ENCODE measurements at places on chromosomes 5 and 9.

GRCh38 chr5:17249029-17249634, 31.7 kb downstream of the BASP1 start:
- no peak for DNase-seq

- no peak for DNase-seq
Observed at GRCh38 chr9:17653947-17654465, 75.1 kb downstream of the SH3GL2 start.

GRCh38 chr9:133165452-133165730, 1.7 kb upstream of the GBGT1 start:
- no peak for DNase-seq

DNA sequence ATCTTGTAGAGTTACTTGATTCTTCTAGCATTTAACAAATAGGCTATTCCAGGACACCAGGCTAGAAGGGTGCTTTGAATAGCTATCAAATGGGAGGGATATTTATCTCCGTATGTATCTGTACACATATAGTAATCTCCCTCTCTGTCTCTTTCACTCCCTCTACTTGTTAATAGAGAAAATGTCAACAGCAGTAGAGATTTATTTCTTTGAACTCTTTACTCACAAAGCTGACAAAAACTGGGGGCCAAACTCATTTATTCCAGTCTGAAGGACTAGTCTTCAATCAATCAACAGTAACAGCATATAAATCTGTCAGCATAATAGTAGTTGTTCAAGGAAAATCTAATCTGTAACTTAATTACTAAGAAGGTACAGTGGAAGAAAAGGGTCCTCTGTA, 78.2 kb upstream of the FER start:
- no peak for DNase-seq

DNA sequence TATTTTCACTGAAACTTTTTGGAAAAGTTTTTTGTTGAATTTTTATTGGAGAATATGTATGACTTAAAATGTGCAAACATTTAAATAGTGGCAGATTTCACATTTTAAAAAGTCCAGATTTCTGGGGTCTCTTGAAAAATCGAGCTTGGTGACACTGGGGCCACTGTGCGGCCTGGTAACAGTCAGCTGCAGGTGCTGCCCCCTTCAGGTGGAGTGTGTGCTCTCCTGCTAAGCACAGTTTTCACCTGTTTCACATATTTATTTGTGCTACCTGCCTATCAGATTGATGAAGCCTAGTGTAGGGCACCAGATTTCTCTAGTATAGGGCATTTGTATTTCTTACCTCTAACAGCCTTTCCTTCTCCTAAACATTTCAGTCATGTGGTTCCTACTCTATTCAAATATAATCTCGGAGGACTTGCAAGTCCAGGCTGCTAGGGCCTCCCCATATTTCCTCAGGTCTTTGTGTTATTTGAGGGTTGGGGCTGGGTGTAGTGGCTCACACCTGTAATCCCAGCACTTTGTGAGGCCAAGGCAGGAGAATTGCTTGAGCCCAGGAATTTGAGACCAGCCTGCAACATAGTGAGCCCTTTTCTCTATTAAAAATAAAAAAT, 95.8 kb upstream of the KLF9 start:
- DNase-seq, result peak; percentile 30

DNA sequence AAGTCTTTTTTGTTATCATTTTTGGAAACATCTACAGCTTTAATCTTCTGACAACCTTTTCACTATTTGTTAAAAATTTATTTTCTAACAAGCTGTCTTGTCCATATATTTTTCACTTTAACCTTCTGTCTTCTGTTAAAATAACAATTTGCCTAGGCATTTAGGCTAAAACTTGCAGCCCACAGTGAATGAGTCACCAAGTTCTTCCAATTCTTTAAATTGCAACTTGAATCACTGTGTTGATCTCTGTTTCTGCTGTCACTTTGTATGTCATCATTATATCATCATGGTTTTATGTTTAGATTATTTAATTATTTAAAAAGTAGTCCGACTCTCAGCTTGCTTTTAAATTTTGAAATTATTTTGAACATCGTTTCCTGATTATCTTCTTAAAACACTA, 473.8 kb upstream of the PTPRD start:
- DNase-seq, result no peak

GRCh38 chr5:65191554-65192135, 290.1 kb downstream of the ADAMTS6 start:
- DNase-seq, result no peak

DNA sequence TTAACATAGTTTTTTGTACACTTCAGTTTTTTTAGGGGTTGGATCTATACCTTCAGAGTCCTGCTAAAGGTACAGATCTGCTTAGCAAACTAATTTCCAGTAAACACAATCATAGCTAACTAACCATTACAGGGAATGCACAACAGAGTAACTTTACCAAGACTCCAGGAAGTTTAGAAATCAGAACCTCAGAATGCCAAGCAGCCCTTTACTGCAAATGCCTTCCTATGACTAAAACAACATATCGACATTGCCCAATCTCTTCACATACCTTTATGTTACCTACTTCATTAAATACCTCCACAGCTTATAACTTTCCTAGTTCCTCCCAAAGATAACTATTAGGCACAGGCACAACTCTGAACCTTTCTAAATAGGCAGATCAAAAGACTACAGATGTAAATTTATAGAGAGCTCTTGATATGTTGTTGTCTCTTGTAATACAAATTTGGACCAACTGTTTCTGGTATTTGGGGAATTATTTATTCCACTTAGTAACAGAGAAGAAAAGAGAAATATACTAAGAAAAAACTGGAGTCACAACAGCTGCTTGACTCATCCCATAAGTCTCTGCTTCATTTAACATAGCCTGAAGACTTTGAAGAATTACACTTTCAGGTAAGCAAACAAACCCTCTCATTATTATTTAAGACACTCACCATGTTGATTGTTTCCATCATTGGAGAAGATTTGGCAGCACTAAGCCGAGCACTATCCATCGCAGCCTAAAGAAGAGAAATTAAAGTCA, 46.0 kb upstream of the OR2K2 start:
- DNase-seq, result no peak

- peak; percentile 26 for DNase-seq
Observed at GRCh38 chr5:219460-219863, 1.3 kb downstream of the SDHA start.

DNA sequence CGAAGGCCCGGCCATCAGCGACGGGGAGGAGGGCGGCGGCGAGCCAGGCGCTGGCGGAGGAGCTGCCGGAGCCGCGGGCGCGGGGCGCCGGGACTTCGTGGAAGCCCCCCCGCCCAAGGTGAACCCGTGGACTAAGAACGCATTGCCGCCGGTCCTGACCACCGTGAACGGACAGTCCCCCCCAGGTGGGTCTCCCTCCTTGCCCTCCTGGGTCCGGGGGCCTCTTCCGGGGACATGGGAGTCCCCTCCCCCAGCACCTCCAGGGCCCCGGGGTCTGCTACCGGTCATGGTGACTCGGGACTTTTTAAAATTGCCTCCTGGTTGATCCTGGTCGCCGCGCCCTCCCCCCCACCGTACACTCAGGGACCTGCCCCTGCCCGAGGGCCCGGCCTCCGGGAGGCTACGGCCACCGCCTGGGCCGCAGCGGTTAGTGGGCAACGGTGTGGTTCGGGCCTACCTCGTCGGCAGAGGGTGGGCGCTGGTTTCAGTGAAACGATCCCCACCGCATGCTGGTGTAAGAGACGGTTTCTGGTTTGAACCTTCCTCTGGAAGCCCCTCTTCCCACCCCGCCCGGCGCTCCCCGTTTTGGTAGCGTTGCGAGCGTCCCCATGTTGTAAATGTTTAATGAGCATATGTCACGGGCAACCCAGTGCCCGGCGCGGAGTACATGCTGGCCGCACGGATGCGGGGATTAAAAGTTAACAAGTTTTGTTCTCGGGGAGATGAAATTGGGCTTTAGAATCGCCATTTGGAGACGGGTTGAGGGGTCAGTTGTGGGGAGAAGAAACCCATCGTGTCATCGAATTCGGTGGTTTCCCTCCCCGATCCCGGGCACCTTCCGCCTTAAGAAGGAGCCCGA, 1.1 kb downstream of the LARP1 start:
- peak; percentile 42 for DNase-seq

DNA sequence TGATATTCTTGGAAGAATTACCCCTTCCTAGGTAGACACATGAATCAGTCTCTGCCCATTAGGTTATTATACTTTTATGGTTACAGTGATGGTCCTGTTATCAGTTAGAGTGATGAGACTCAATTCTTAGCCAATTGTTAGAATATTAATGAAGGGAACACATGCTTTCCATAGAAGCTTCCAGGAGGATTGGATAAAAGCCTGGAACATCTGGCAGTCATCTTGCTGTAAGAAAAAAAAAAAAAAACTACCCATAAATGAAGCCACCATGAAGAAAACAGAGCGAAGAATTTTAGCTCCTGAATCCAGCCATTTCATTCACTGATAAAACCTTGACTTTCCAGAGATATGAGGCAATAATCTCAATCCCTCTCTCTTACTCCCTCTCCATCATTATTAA, 262.5 kb upstream of the GRIN3A start:
- DNase-seq, result no peak

DNA sequence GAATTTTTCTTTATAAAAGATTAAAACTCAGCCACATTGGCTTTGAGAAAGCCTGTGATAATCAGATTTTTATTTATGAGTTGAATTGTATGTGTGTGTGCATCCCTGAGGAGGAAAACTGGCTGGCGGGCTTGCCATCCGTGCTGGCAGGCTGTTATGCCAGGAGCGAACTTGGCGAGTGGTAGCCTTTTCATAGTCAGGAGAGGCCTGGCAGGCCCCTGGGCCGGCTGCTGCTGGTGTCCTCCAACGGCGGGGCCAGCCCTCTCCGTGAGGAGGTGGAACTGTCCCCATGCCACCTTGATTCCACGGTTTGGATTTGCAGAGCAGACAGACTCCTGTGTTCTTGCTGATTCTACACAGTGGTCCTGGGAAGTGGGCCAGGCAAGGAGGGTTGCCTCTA, 43.3 kb downstream of the ZNF618 start:
- no peak for DNase-seq

- no peak for DNase-seq
Observed at GRCh38 chr5:12413075-12413474, 508.8 kb upstream of the CTNND2 start.

DNA sequence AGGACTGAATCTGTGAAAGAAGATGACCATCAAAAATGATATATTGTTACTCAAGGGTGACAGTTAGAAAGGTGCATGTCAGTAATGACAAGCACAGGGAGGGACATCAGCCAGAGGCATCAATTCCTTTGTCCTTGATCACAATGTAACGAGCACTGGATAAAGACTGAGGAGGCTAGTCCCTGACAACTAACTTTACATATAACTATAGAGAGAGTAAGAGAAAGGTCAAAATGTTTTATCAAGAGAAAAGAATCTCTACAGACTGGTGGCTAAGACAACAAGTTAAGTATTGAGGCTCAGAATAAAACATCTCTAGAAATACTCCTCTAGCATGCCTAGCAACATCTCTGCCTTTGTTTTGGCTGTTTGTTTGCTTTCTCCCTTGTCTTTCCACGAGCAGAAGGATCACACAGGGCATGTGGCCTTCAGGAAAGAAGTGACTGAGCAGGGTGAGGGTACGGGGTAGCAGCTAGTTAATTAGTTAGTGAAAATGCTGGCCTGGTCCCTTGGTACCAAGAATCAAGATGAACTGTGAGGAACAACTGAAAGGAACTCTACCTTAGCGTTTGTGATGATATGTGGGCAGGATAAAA, 724.1 kb upstream of the MEF2C start:
- DNase-seq, result no peak

DNA sequence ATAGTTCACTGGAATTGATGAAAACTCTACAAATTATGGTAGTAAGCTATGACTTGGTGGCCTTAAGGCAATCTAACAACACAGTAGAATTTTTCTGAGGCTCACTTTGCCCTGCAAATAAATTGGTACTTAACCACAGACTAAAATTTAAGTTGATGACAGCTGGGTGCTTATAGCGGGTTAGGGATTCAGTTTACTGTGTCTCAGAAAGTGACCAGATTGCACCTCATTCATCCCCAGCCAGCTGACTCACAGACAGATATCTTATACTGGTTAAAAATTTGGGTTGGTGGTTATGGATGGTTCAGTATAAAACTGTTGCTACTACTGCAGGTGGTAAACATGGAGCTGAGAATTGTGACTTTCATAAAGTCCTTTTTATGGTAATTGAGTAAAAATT, 2.8 kb downstream of the CKS2 start:
- no peak for DNase-seq

DNA sequence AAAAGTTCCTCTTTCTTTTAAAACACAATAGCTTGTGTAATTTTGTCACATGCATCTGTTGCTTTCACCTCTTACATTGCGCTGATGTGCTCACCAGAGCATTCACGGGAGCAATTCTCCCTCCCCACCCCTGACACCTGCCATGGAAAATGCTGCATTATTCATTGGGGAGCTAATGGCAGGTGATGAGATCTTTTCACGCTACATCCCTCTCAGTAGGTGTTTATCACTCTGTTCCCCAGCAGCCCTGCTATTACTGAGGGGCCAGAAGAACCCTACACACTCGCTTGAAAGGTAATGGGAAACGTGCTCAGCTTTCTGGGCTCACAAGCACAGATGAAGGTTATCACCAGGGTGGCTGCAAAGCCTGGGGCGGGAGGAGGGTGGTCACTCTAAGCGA, 398.0 kb downstream of the PSAT1 start:
- DNase-seq, result no peak

DNA sequence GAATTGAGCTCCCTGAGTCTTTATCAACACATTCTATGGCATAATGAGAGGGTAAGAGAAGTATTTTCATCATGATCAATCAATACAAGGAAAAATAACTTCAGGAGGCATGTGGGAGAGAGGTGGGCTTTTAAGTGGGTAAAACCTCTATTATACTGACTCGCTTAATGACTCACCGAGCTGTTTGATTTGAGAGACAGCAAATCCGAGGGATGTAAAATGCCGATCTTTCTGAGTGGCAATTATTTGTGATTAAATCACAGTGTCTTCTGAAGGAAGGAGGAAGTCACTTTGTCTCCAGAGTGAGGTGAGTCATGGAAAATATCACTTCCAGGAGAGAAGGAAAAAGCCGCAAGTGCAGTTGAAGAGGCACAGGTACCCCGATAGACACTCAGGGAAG, 320.4 kb downstream of the DRD1 start:
- no peak for DNase-seq

DNA sequence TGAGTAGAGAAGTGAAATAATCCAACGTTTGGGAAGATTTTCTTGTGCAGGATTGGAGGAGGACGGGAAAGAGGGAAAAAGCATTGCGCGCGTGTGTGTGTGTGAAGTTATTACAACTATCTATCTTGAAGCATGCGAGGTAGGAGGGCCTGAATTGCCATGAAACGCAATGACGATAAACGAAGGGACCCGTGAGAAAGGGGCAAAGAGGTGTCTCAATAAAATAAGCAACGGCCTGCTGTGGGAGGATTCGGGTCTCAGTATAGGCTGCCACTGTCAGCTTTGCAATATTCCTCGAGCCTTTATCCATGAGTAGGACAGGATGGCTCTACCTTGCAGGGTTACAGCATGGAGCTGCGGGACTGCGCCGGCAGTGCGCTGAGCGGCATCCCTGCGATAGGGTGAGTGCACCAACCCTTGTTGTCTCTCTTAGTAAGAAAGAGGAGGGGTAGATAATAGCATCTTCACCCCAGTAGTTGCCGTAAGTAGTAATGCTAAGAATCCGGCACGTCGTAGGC, 631 bp upstream of the RCL1 start:
- no peak for DNase-seq

- no peak for DNase-seq
Observed at GRCh38 chr9:109522106-109522505, 24.0 kb upstream of the PTPN3 start.

- no peak for DNase-seq
Observed at GRCh38 chr9:138060881-138061280, 183.3 kb downstream of the CACNA1B start.

GRCh38 chr9:136151214-136151804, 32.6 kb upstream of the TMEM250 start:
- DNase-seq, result no peak

- no peak for DNase-seq
Observed at GRCh38 chr9:75615284-75615683, 275.2 kb upstream of the PCSK5 start.

Measured in inflammatory macrophage treated with lipopolysaccharide for 4 hours (primary cell).